CD4-positive, alpha-beta memory T cell (primary cell): ENCODE measurements at places on chromosomes 13 and 19.

DNA sequence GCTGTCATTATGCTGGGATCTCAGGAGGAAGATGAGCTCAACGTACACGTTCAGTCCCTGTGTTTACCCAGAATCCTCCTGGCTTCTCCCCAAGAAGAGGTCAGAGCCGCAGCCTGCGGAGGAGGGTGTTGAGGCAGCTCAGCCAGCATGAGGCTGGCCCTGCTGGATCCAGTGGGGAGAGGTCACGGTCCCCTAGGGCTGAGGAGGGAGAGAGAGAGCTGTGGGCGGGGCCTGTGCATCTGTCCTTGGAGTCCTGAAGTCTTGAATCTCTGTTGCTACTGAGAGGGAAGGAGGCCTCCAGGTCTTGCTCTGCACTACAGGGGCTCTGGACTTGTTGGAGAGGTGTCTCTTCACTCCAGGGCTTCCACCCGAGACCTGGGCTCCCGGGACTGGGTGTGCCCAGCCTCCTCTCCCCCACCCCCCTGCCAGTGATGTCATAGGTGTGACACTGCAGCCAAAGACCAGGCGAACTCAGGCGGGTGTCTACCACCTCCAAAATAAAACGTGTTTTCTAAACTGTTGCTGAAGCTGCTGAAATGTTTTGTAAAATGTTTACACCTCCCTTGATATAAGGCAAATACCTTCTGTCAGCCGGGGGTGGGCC lies 77.9 kb upstream of the KCTD15 start:
- DNase-seq: no peak

- no peak for DNase-seq
These were observed 36.7 kb upstream of the RANBP3 start for GRCh38 chr19:6014551-6015135.

GRCh38 chr13:91277013-91277676 lies 70.3 kb upstream of the MIR17HG start:
- no peak for DNase-seq

DNA sequence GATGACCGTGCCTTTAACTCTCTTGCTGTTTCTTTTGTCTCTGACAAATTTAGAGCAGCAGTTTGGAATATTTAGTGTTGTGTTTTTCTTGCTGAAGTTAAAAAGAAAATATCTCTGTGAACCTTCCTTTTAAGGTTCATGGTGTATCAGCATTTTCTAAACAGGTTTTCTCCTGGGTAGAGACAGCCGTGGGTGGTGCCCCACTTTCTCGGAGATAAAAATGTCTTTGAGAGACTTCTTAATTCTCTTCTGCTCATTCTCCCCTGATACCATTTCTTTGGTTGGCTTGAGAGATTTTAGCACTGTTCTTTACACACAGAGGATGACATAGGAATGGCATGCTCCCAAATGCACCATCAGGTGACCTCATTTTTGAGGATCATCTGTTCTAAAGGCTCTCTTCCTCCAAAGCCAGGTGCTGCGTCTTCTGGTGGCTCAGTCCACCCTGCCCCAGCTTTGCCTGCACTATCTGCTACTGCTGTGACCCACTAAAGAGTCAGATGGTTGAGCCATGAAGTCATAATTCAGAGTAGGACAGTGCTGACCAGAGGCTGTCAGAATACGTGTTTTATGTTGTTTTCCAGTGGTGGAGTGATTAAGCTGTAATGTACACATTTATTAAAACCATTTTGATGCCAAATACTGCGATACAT lies 90.3 kb upstream of the SLC10A2 start:
- no peak for DNase-seq

- no peak for DNase-seq
These were observed 1.3 kb downstream of the NECTIN2 start for GRCh38 chr19:44847144-44848035.

- no peak for DNase-seq
These were observed 20.2 kb upstream of the TRPC4 start for GRCh38 chr13:37889820-37890219.

DNA sequence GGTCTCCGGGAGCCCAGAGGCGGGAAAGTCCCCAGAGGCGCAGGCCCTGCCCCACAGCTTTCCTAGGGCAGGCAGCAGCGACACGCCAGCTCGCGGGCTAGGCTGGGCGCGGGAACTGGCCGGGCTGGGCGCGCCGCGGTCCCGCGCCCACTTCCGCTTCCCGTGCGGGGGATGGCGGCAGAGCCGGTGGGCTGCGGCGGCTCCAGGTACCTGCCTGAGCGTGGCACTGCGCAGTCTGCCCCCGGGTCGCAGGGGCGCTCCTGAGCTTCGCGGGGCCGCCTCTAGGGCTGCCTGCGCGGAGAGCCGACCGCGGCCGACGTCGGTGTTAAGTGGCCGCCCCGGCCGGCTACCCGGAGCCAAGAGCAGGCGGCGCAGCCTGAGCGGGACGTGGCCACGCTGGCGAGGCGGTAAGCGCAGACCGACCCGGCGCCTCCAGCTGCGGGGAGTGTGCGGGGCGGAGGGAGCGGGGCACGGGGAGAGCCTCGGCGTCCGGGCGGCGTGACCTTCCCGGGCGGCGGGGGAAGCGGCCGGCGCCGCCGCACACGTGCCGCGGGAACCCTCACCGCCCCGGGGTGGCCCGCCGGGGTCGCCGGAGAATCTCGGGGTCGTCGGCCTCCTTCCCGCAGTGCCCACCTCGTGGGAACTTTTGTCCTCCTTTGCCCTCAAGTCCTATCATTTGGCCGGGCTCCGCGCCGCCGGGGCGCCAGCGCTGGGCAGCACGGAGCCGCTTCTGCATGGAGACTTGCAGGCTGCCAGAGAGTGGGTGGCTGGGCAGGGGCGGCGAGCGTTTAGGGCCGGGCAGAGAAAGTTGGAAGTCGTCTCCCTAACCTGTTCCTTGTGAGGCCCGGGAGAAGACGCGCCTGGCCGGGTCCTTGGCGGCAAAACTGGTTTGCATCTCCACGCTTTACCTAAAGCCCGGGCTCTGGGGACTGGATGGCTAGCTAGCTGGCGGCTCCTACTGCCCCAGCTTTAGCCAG lies 31.4 kb upstream of the MPHOSPH8 start:
- no peak for DNase-seq

- DNase-seq: no peak
These were observed 187.3 kb downstream of the NUFIP1 start for GRCh38 chr13:44801990-44802389.

DNA sequence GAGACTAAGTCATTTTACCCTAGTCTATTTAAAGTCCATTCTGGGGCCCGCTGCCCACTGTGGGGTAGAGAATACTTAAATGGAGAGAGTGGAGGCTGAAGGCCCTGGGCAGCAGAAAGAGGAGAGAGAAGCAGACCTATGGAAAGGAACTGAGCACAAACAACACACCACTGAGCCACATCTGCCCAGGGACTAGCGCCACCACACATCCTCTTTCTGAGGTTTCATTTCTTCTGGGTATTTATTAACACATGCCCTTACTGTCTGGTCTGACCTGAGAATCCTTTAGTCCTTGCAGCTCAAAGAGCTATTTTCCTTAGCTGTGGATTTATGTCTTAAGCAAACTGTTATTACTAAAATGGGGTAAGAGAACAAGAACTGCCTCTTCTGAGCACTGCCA lies 154.0 kb downstream of the NALCN start:
- no peak for DNase-seq

GRCh38 chr13:77118134-77118533 lies 91.2 kb upstream of the FBXL3 start:
- no peak for DNase-seq

- DNase-seq: no peak
These were observed 507 bp downstream of the ALG5 start for GRCh38 chr13:36998624-36999041.

GRCh38 chr13:19618977-19619376 lies 14.5 kb upstream of the MPHOSPH8 start:
- no peak for DNase-seq

- no peak for DNase-seq
These were observed 18.4 kb downstream of the FOXO1 start for GRCh38 chr13:40648040-40648439.
